ENCODE measurements at places on chromosomes 11 and 22.

GRCh38 chr11:103729617-103730016 lies 306.8 kb upstream of the DDI1 start:
- no peak for DNase-seq

DNA sequence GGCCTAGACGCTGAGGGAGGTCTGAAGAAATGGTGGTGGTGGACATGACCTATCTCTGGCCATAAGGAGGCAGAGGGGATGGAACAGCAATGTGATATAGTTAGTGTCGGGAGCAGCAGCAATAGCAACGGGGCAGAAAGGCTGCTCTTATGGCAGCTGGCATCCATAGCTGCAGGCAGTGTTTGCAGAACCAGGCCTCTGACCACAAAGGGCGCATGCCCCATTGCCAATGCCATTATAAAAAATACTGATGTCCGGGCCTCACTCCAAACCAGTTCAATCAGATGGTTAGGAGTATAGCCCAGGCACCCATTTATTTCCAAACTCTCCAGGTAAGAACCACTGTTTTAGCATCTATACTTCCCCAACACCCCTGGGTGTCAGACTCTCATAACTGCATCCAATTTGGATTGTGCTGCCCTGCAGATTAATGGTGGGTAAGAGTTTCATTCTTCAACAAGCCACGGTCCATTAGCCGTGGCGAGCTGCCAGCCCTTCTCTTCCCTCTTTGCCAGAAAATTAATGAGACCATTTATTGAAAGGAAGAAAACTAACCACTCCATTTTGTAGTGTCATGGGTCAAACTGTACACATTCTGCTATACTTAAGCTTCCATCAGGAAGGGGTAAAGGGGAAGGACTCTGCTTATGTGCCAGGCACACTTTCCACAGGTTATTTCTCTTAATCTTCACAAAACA lies 72.8 kb upstream of the SPON1 start:
- DNase-seq: no peak

- DNase-seq: no peak
Observed at GRCh38 chr22:27793576-27793975, 8.0 kb downstream of the MN1 start.

- DNase-seq: no peak
Observed at GRCh38 chr11:69477086-69477485, 4.4 kb upstream of the LINC01488 start.

DNA sequence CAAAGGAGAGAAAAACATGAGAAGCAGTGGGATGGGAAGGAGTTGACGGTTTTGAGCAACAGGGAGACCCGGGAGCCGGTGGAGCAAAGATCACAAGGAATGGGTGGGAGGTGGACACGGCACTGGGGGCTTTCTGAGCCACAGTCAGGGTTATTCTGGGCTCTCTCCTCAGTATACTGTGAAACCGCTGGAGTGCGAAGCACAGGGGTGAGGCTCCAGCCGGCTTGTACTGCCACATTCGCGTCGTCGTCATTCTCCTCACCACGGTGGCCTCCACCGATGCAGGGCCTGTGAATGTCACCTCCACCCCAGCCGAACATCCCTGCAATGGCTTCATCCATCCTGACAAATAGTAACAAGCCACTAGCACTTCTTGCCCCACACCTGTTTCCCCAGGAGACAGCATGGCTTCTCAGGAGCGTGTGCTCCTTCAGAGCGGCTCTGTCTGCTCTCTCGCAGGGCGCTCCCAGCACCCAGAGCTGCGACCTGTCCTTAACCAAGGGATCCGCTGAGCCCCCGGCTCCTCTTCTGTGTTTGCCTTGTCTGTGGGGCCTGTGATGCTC lies 1165.3 kb downstream of the TBC1D22A start:
- DNase-seq: no peak

GRCh38 chr11:13224324-13224723 lies 53.3 kb upstream of the BMAL1 start:
- DNase-seq: no peak

DNA sequence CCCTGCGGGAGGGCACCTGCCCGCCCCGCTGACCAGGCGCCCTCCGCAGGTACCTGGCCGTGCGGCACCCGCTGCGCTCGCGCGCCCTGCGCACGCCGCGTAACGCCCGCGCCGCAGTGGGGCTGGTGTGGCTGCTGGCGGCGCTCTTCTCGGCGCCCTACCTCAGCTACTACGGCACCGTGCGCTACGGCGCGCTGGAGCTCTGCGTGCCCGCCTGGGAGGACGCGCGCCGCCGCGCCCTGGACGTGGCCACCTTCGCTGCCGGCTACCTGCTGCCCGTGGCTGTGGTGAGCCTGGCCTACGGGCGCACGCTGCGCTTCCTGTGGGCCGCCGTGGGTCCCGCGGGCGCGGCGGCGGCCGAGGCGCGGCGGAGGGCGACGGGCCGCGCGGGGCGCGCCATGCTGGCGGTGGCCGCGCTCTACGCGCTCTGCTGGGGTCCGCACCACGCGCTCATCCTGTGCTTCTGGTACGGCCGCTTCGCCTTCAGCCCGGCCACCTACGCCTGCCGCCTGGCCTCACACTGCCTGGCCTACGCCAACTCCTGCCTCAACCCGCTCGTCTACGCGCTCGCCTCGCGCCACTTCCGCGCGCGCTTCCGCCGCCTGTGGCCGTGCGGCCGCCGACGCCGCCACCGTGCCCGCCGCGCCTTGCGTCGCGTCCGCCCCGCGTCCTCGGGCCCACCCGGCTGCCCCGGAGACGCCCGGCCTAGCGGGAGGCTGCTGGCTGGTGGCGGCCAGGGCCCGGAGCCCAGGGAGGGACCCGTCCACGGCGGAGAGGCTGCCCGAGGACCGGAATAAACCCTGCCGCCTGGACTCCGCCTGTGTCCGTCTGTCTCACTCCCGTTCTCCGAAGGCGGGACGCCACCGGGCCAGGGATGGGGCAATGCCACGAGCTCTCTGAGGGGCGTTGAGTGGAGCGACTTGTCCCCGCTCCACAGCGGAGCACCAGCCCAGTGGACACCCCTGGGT lies 1.8 kb downstream of the GALR3 start:
- DNase-seq: no peak

DNA sequence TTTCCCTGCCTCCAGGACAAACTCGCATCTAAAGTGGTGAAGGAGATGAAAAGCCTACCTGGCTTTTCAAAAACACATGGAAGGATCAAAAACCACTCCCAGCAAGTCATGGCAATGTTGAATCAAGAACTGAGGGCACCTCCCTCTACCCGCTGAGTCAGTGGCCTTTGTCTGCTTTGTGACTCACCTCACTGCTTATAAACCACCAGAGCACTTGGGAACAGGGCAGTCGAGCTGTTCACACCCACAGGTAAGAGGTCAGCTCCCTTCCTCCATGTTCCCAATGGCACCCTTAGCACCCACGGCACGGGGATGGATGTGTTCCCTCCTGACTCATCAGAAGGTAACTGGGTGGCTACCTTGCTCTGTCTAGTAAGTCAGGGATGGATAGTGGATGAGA lies 21.7 kb downstream of the TENM4 start:
- DNase-seq: no peak

- peak; percentile 38 for DNase-seq
Observed at GRCh38 chr11:10450462-10451425, 4.3 kb upstream of the AMPD3 start.

- no peak for DNase-seq
Observed at GRCh38 chr11:69525516-69526452, 44.3 kb downstream of the LINC01488 start.

GRCh38 chr22:28983190-28983589 lies 78.4 kb downstream of the C22orf31 start:
- no peak for DNase-seq

- no peak for DNase-seq
Observed at GRCh38 chr22:44132724-44133123, 48.0 kb upstream of the PARVG start.

DNA sequence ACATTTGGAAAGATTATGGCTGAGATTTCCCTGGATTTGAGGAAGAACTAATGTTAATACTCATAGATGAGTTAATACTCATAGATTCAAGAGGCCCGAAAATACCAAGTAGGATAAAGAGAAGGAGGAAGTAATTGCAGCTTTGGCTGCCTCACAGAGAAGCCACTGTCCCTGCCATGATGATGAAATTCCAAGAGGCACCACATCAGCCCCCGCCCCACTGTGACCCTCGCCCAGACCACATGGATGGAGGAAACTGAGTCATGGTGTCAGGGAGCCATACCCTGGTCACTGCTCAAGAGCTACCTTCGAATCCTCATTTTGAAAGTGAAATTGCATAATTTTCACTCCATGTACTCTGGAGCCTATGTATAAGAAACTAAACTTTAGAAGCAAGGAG lies 92.9 kb upstream of the SLC22A12 start:
- DNase-seq: peak; percentile 72

DNA sequence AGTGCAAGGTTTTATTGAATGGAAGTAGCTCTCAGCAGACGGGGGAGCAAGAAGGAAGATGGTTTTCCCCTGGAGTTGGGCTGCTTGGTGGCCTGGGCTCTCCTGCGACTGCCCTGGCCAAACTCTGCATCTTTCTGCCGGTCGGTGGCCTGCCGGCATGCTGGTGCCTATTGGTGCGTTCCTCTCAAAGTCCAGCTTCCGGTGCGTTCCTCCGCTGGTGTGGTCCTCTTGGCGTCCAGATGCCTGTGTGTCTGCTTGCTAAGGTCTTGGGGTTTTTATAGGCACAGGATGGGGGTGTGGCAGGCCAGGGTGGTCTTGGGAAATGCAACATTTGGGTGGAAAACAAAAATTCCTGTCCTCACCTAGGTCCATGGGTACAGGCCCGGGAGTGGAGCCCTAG lies 567.4 kb upstream of the CNTN5 start:
- no peak for DNase-seq

DNA sequence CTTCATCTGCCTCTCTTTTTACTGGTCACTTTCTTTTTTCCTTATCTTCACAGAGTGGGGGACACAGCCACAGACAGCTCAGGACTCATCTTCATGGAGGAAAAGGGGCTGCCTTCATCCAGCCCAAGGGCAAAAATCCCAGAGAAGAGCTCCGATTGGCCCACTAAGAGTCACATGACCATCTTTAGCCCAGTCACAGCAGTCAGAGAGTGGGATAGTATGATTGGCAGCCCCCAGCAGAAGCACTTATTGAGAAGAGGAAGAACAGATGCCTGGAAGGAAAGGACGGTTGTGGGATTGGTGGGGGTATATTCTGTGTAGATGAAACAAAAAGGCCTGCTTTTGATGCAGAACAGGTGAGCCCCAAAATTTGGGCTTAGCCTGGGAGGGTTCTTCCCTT lies 77.8 kb downstream of the MN1 start:
- DNase-seq: no peak

DNA sequence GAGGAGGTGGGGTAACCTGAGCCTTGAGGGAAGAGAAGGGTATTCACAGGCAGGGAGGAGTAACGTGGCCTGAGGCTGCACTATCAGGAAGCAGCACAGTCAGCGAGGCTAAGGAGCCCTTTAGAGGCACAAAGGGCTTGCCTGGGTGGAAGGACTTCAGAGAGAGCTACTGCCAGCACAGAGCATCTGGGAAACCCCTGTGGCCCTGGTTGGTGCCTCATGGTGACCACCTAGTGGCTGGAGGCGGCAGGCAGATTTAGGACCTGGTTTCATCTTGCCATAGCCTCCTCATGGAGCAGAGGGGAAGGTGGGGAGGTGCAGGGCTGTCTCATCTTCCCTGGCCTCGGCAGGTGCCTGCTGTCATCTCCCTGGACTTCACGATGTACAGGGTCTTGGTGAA lies 64.5 kb downstream of the MPPED1 start:
- DNase-seq: no peak

- no peak for DNase-seq
Observed at GRCh38 chr11:110022548-110022947, 70.6 kb upstream of the ZC3H12C start.

DNA sequence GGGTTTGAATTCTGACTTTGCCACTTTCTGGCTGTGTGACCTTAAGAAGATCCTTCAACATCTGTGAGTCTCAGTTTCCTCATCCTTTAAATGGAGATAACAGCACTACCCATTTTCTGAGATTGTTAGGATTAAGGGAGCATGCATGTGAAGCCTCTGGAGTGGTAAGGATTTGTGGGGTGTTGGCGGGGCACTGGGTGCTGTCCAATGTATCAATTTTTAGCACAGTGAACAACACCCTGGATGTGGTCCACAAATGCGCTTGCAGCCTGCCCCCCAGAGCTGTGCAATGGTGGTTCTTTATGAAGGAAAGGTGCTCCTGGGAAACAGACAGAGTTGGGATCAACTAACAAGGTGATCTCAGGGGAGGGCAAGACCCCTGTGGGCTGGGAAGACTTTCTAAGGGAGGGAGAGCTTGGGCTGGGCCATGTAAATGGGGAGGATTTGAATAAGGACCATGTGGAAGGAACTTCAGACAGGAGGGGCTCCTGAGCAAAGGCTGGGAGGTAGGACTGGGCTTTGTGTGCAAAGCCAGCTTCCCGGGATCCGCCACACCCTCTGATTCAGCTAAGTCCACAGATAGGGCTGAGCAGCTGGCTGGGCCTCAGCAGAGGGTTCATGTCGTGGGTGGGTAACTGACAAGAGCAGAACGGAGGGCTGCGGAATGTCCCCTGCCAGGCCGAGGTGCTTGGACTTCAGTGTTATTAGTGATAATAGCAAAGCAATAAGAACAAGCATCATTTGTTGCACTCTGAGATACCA lies 22.7 kb upstream of the RASD2 start:
- DNase-seq: no peak

DNA sequence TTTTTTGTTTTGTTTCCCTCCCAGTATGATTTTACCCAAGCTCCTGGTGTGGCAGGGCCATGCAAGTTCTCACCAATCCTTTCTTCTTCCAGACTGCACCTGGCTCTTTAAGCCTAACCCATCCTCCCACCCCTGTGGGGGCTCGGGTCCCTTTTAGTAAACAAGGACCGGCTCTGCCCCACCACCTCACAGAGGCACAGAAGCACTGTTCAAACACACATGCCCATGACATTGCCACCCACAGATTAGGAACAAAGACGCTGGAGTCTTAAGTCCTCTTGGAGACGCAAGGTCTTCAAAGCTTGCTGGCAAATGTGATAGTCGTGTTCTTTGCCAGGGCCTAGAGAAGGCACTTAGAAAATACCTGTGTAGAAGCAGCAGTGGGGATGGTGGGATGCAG lies 18.9 kb downstream of the UQCR10 start:
- no peak for DNase-seq

- no peak for DNase-seq
Observed at GRCh38 chr11:33001751-33002542, 13.7 kb upstream of the DEPDC7 start.

All from HL-60 (cell line).